Activated T-helper 17 cell treated with anti-CD3 and anti-CD28 coated beads, Interleukin-2, amount 50 U/mL, for 72 hours (primary cell): ENCODE measurements at places on chromosomes 4 and X. TPM values are rescaled to one million over a fixed set of nuclear protein-coding genes. Genes with fewer than 3 reads are reported as not detected.

DNA sequence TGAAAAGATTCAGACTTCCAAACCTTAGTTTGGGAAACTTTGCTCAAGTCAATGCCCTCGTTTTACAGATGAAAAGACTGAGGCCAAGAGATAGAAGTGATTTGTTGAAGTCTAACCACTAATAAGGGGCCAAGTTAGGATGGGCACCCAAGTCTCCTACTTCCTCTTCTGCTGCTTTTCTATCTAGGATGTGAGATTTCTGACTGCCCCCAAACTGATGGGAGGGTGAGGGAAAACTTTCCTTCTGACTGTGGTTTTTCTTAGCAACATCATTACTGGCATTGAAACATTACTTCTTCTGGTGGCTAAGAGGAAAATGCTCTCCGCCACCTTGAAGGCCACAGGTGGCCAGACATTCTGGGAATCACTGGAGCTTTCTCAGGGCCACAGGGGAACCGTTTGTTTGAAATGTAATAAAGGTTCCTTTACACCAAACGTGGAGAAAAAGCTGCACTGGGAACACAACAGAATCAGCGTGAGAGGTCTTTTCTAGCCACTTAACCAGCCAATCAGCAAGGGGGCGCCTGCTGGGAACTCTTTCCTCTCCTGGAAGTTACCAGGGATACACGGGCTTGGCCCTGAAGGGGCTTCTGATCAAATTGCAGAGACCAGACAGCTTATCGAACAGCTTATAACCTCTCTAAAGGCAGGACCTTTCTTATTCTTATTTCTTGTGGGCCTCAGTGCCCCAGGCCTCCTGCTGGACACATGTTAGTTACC is 115.9 kb upstream of the TEX13D start:
- no peak for ATAC-seq

SLIT2 gene
- total RNA-seq, result not detected

CLCN4 gene
- total RNA-seq, result 0.19 TPM

- ATAC-seq, result peak; percentile 75
Measured at GRCh38 chr4:147780137-147780777, 48.4 kb downstream of the ARHGAP10 start.

GRCh38 chr4:182914357-182914756 is 2.8 kb downstream of the DCTD start:
- ATAC-seq, result no peak

GRCh38 chrX:103362474-103362873 is 6.2 kb downstream of the TCEAL9 start:
- ATAC-seq, result no peak
